ENCODE measurements at places on chromosomes 7 and 10.

GRCh38 chr10:33103863-33104379 lies 145.9 kb upstream of the ITGB1 start:
- DNase-seq = no peak

DNA sequence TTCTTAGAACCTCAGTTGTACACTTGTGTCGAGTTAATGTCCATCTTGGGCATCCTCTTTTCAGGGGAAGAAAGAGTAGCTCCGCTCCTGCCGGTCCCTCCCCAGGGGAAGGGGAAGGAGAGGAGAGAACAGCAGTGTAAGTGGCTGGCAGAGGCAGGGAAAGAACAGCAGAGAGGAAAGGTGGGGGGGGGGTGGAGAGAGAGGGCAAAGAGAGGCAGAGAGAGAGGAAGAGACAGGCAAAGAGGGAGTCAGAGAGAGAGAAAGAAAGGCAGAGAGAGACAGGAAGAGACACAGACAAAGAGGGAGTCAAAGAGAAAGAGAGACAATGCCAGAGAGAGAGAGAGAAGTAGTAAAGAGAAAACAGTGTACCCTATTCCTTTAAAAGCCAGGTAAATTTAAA lies 53.9 kb downstream of the MRPS24 start:
- DNase-seq = no peak

DNA sequence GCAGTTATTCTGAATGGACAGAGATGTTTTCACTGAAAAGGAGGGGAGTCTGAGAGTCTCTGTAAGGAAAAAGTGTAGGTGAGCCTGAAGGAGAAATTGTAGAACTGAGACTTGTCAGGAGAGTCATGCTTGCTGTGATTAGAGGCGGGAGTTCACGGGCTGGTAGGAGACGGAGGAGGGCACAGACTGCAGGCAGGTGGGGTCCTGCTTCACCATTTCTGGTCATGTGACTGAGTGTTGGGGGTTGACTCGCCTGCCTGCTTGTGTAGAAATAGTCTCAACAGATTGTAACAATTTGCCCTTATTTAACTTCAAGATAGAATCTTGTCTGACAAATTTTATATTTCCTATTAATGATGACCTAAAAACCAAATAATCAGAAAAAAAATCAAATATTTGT lies 70.3 kb downstream of the OGDH start:
- DNase-seq = no peak

GRCh38 chr7:134298902-134299683 lies 17.6 kb downstream of the SLC35B4 start:
- DNase-seq = peak; percentile 20

- no peak for DNase-seq
Observed at GRCh38 chr10:102645741-102646609, 1.7 kb downstream of the TRIM8 start.

DNA sequence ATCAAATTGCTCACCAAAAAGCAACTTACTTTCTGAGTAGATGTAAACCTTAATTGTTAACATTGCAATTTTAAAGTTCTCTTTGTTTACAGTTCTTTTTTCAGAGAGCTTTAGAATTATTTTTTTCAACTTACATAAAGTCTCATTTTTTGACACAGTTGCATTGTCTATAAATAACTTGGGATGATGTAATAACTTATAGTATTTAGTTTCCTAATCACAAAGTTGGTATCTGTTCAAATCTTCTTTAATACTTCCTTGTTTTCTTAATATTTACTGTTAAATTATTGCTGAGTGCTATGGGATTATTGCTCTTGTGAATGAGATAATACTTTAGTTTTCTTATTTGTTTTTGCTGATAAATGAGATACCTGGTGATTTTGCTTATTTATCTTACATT lies 18.9 kb upstream of the SUV39H2 start:
- DNase-seq = no peak
